NCI-H187 (cell line): ENCODE measurements at places on chromosomes 16 and 17.

- DNase-seq: no peak
Measured at GRCh38 chr17:50311112-50311460, 34.8 kb upstream of the XYLT2 start.

GRCh38 chr16:59058250-59058649 is 324.1 kb upstream of the GOT2 start:
- no peak for DNase-seq

DNA sequence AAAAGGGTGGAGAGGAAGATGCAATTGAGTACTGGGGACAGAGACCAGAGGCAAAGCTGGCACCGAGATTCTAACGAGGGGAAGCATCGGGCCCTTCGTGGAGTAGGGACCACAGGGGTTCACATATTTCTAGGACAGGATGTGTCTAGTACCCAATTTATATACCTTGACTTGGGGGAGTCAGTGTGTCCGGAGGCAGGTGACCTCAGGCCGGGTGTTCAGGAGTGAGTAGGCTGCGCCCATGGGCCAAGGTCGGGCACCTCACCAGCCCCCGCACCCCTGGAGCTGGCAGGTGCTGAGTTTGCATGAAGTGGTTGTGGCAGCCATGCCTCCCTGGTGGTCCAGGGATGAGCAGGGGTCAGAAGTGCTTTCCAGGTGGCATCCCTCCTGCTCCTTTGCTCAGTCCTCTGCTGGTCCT is 8.6 kb upstream of the NXPH3 start:
- no peak for DNase-seq

- DNase-seq: no peak
Measured at GRCh38 chr16:48197294-48197693, 41.5 kb upstream of the ABCC12 start.

- peak; percentile 39 for DNase-seq
Measured at GRCh38 chr17:38676706-38677504, 2.1 kb upstream of the EPOP start.

GRCh38 chr16:24322106-24322505 is 66.0 kb downstream of the CACNG3 start:
- no peak for DNase-seq

DNA sequence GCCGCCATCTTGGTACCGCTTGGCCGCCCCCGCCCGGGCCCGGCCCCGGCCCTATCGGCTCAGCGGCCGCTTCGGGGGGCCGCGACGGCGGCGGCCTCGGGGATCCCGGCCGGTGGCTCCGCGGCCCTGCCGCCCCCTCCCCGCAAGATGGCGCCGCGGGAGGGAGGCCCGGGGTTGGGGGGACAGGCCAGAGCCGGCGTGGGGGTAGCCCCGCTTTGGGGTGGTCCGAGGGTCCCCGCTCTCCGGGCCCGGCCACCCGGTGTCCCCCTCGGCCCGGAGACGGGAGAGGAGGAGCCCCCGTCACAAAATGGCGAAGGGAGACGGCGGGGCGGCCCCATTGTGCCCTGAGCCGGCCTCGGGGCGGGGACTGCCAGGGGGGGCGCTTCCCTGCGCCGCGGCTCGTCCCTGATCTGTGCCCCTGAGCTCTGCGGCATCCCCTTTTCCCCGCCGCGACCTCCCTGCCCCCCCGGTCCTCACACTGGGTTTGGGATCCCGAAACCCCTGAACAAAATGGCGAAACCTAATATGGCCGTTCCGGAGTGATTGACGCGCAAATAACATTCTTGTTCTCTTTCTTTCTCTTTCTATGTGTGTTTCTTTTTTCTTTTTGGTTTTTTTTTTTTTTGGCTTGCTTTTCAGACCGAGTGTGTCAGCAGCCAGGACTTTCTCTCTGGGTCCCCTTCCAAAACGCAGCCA is 986 bp downstream of the HAPSTR1 start:
- no peak for DNase-seq

- no peak for DNase-seq
Measured at GRCh38 chr16:66166490-66166889, 200.0 kb upstream of the CDH5 start.

GRCh38 chr16:20122011-20122410 is 48.3 kb upstream of the GPR139 start:
- DNase-seq: no peak

GRCh38 chr16:49603956-49604355 is 230.4 kb downstream of the C16orf78 start:
- DNase-seq: no peak

GRCh38 chr17:64779376-64780095 is 117.4 kb upstream of the SMURF2 start:
- no peak for DNase-seq
